ENCODE measurements at places on chromosomes 4 and X. TPM values are rescaled to one million over a fixed set of nuclear protein-coding genes. Genes with fewer than 3 reads are reported as not detected.

- no peak for DNase-seq
Measured at GRCh38 chr4:56861360-56861759, 39.9 kb upstream of the SPINK2 start.

- no peak for DNase-seq
Measured at GRCh38 chr4:39146211-39146610, 36.1 kb upstream of the WDR19 start.

- DNase-seq = no peak
Measured at GRCh38 chr4:137029026-137029425, 503.3 kb downstream of the PCDH18 start.

DNA sequence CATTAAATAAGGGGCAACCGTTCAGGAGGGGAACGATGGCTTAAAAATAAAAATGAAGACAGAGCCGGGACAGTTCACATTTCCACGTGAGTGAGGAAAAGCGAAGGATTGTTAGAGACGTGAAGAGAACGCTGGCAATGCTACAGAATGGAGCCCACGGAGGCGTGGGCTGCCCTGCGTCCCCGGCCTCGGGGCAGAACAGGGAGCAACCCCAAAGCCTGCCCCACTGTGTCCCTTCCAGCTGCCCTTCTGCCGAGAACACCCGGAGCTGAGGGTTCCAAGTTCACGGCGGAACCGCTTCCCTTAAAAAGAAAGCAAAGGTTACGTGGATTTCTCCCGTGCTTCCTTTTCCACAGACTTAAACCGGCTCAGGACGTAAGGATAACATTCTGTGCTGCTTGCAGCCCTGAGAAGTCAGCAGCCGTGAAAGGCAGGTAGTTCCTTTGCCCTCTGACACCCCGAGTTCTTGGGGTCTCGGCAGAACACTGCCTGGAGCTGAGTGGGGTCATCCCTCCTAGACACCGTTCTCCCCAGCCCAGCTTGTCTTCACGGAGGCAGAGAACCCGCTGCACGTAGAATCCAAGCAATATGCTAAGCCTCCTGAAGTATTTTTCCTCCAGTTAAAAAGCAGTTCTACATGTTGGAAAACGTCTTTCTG, 14.2 kb downstream of the DHRSX start:
- no peak for DNase-seq

DNA sequence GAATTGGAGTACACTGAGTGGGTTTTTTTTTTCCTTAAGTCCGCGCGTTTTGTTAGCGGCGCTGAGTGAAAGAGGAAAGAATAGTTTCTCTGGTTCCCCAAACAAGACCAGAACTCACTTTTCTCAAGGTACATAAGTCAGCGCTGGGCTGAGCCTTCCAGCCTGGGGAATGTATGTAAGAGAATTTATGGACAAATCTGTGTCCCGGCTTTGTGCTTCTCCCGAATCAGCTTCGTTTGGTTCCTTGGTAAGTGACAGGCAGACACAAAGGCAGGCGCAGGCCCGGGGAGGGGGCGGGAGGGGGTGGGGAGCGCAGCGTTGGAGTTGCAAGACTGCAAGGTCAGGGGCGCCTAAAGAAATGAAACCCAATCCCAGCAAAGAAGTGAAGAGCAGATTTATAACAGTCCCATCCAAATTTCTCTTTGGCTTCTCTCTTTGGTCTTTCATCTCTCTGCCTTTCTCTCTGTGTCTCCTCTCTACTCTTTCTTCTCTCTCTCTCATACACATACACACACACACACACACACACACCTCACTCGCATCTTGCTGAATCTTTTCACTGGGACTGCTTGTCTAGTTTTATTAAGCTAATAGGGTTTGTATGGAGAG, 981 bp downstream of the TET2 start:
- DNase-seq = peak; percentile 38

GRCh38 chr4:835148-836002, 9.4 kb upstream of the CPLX1 start:
- no peak for DNase-seq

DNA sequence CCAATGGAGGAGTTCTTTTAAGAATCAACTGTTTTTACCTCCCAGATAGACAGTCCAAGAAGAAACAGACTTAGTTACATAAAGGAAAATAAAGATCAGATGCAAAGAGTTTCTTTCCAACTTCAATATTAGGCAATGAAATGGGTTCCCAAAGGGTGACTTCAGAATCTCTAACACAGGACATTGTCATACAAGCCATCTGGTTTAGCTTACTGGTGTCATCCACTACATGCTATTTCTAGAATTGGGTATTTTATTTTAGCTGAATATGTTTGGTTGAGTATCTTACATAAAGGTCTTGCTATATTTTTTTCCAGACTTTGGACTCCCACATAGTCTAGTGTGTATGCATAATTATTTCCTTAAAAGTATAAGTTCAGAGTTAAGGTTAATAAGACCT, 162.1 kb upstream of the SLC7A11 start:
- DNase-seq = no peak

GRCh38 chr4:54016504-54016903, 47.9 kb downstream of the CHIC2 start:
- no peak for DNase-seq

GRCh38 chrX:153863251-153863991, 22.6 kb downstream of the L1CAM start:
- no peak for DNase-seq

DNA sequence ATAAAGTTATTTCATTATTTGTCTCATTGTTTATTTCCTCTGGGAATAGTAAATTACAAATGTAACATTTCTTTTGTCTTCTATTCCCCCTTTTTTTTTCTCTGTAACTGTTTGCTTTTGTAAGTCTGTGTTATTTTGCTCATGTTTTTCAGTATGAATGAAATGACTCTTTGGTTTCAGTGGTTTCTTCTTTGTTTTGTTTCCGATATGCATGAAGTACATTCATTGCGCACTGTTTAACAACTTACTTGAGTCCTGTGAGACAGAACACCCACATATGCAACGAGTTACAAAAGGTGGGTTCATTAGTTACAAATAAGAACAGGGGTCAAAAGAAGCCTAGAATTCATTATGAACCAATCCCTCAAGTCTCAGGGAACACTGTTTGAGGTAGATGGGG, 175.0 kb upstream of the UGT8 start:
- no peak for DNase-seq

DNA sequence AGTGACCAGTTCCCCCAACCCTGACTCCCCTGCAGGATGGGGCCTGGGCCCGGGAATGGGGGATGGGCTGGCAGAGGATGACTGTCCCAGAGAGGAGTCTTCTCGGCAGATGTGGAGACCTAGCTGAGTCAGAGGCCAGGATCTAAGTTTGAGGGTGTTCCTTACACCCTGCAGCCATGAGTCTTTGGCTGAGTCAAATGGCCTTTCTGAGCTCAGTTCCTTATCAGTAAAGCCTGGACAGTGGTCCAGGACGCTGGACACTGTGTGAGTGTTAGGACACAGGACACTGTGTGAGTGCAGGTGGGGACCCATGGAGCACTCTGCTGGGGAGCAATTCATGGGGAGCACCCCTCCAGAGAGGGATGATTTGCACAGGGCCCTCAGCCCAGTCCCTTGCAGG, 5.0 kb downstream of the IL9R start:
- DNase-seq = no peak

DNA sequence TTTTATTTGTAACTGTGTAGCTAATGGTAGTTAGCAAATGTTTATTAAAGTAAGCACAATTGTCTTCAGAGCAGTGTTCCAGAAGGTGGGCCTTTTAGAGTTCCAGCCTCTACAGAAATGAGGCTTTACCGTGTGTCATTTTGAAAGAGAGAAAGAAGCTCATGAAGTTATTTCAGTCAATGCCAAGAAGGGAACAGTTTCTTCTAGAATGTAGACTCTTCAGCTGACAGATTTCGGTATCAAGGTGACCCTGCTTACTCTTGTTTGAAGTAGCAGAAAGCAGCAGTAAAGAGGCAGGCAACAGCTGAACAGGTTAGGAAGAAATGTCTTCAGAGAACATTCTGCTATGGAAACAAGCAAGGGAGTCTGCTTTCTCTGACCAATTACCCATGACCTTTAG, 93.6 kb downstream of the TASL start:
- no peak for DNase-seq

GRCh38 chrX:40578039-40578695, 2.6 kb upstream of the ATP6AP2 start:
- no peak for DNase-seq

GRCh38 chr4:74205046-74205445, 47.1 kb downstream of the MTHFD2L start:
- no peak for DNase-seq

GRCh38 chrX:138877746-138878145, 166.2 kb upstream of the FGF13 start:
- no peak for DNase-seq

DNA sequence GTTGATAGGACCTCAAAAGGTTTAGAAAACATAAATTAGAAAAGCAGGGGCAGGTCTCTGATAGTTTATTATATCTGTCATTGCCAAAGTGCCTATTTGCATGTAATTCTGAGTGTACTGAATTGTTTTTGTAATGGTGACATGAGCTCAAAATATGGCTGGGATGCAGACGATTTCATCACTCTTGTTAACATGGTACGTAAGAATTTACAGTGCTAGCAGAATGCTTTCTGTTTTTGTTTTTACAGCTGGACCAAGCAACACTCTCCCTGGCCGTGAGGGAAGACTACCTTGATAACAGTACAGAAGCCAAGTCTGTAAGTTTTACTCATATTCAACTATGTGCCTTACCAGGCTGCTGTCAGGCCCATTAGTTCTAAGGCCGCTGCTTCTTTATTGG, 58.1 kb downstream of the PHEX start:
- DNase-seq = no peak

DNA sequence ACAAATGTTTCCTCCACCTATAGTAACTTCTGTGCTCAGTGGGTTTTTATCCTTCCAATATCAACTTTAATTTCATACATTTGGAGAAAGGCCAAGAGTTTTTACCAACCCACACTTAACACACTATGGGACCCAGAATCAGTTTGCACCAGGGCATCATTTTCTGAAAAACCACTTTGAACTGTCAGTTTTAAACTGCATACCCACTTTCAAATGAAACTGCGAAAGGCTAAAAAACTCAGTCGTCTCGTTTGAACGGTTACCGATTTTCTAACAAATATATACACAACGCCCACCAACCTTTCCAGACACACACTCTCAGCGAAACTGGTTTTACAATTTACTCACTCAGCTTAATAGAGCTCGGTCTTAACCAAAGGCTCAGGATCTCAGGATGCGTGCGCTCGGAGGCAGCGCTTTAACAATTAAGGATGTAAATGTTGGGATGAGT, 376 bp downstream of the ABCG2 start:
- no peak for DNase-seq

DNA sequence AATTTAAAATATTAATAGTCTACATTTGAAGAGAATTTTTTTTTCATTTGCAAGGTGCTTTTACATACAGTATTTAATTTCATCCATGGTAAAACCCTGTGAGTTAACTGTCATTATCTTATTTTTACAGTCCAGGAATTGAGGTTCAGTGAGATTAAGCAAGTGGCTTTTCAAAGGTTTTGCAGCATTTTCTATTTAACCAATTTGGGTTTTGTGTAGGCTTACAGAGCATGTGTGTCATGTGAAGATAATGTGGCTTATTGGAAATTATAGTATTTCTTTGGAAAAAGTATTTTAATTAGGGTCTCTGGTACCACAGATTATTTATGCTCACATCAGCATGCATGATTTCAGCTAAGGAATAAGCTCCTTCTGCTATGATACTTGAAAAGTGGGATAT, 4.5 kb downstream of the XK start:
- DNase-seq = no peak

GRCh38 chr4:112172180-112172579, 26.9 kb downstream of the FAM241A start:
- DNase-seq = no peak

DNA sequence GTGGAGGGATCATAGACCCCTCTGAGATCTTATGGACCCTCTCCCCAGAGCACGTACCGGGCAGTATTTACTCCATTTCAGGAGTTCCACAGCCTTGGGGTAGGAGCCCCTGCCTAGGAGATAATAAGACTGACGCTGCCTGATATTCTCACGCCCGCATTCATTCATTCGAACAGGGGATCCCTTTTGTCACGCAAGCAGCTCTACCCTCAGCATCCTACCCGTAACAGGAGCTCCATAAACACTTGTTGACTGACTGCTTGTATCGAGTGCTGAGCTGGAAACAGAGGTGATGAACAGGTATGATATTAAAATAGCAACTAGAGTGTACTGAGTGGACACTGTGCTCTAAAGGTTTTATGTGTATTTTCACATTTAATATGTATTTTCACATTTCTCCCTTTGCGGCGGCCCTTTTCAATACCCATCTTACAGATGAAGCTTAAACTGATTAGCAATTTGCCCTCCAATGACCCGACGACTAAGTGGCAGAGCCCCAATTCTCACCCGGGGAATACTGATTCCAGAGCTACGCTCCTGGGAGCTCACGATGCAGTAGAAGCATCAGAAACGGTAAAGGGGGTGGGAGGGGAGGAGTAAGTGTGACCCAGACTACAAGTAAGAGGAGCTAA, 888 bp downstream of the RAB28 start:
- DNase-seq = no peak

- DNase-seq = no peak
Measured at GRCh38 chr4:96039803-96040436, 200.0 kb downstream of the PDHA2 start.

DNA sequence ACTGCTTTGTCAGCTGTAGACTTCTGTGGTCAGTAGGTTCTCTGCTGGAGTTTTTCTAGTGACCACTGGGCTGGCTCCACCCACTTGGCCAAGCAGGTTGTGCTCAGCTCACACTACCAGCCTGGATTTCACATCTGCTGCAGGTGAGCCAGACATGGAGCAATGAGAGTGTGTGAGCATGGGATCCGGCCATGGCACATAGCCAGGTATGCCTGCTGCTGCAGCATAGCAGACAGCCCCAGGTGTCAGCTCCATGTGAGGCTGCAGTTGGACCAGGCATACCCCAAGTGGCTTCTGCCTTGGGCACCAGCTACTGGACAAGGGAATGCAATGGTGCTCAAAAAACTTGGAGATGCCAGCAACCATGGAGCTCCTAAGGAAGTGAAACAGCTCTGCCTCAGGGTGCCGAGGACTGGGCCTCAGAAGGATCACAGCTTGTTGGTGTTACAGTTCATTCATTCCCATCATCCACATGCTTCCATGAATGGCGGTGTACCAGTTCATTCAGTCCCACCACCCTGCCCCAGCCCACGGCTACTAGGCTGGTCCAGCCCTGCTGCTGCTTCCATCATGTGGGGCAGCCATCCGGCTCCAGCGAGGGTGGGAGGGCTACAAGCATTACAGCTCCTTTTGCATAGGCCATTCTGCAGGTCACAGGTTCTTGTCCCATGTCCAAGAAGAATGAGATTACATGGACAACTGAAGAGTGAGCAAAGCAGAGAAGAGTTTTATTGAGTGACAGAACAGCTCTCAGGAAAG, 389.1 kb upstream of the PCDH7 start:
- DNase-seq = no peak

- DNase-seq = no peak
Measured at GRCh38 chrX:155215443-155216178, 649 bp upstream of the VBP1 start.

Gene NUDT11
- 8.5 TPM for polyA plus RNA-seq

Gene CXCL3
- polyA plus RNA-seq = 2.1 TPM

Gene HTT
- 44.2 TPM for polyA plus RNA-seq

Gene RIPPLY1
- 0.34 TPM for polyA plus RNA-seq

Gene NSDHL
- 18.0 TPM for polyA plus RNA-seq

Gene GALNTL6
- not detected for polyA plus RNA-seq

Gene PRKG2
- polyA plus RNA-seq = 4.2 TPM

Gene BCAP31
- 139 TPM for polyA plus RNA-seq

Gene H2AZ1
- 424 TPM for polyA plus RNA-seq

Gene RASSF6
- polyA plus RNA-seq = 2.7 TPM

Gene HADH
- polyA plus RNA-seq = 72.3 TPM

Gene GRPEL1
- polyA plus RNA-seq = 26.9 TPM

Gene KIAA1210
- 0.92 TPM for polyA plus RNA-seq

Gene REPS2
- polyA plus RNA-seq = 15.0 TPM

Gene SRD5A3
- 14.7 TPM for polyA plus RNA-seq

Gene SPATA4
- polyA plus RNA-seq = 0.51 TPM

Gene NLGN4X
- polyA plus RNA-seq = 2.3 TPM

Data from left lung (tissue), 14 donors.